T-cell (primary cell): ENCODE measurements at places on chromosomes 5 and 9. TPM values are rescaled to one million over a fixed set of nuclear protein-coding genes. Genes with fewer than 3 reads are reported as not detected.
A peak's percentile ranks its signal among the peaks of the same experiment; 100 is the strongest.

Gene PCDHGB4
- 0.19 TPM for total RNA-seq

DNA sequence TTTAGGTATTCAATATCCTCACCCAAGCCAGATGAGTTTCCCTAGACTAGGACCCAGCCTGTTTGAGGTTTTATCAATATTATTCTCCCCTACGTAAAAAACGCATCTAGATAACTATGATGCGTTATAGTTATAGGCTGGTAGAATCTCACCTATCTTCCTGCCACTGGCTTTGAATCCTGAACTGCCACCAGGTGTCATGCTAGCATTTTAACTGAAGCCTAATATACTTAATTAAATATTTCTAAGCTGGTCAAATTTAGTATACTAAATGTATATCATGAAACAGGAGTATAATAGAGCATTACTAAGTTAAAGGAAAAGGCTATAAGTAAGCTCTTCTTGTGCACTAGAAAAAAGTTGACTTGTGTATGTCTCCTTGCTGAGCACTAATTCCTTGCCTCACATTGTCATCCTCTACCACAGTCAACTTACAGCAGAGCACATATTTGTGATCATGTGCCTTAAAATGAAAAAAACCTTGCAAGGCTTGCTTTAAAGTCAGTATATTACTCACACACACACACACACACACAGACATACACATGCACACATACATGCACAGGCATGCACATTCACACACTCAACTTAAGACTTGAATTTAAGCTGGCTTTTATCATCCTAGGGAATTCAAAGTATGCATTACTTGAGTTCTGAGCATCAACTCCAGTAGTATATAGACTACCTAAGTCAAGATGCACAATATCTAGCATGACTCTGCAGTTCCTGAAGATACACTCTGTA, 303.4 kb downstream of the ADGRV1 start:
- no peak for DNase-seq

GRCh38 chr9:95515272-95516113, 1.3 kb downstream of the PTCH1 start:
- peak; percentile 25 for DNase-seq

DNA sequence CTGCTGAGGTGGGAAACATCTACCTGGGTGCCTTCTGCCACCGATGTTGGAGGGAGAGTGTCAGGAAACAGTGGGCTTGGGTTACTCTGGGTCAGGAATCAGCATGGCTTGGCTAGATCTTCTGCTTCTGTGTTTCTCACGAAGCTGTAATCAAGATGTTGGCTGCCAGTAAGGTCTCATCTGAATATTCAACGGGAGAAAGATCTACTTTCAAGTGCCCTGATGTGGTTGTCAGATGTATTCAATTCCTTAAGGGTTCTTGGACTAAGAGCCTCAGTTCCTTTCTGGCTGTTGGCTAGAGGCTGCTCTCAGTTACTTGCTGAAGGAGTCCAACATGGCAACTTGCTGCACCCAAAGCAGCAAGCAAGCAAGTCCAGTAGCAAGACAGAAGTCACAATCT, 41.9 kb upstream of the STOM start:
- no peak for DNase-seq

Gene SLC25A51
- 34.1 TPM for total RNA-seq

- DNase-seq = peak; percentile 38
Observed at GRCh38 chr9:134738869-134739659, 97.5 kb downstream of the COL5A1 start.

DNA sequence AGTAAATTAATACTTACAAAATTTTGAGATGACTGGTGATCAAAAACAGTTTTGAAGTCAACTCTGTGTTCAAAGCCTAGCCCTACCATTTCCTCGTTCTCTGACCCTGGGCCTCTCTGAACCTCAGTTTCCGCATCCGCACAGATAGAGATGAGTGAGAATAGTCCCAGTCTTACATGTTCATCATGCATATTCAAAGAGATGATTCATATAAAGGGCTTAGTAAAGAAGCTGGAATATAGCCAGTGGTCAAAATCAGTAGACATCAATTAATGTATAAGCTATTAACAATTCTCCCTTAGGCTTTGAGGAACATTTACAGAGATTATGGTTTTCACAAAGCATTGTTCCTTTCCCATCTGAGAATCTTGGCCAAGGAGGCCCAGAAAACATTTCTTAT, 250.6 kb downstream of the SPOCK1 start:
- DNase-seq = no peak

GRCh38 chr5:90962481-90962880, 403.9 kb downstream of the ADGRV1 start:
- DNase-seq = no peak

GRCh38 chr9:10208691-10209069, 404.1 kb downstream of the PTPRD start:
- no peak for DNase-seq

GRCh38 chr5:128965638-128966302, 482 bp downstream of the SLC27A6 start:
- no peak for DNase-seq

DNA sequence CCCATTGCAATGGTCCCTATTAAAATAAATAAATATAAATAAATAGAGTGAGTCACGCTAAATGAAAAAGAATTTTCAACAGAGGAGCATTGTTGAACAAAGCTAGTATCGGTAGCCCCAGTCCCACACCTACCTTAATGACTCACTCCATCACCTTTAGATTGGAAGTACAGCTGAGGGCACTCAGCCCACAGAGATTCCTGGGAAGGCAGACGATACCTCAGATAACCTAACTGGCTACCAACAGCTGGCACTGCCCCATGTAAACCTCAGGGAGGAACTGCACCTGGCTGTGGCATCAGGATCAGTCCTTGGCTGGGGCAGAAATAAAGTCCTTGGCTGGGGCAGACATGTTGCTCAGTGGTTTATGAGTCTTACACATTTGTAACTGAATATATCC, 49.3 kb downstream of the SPRY4 start:
- DNase-seq = no peak

- no peak for DNase-seq
Observed at GRCh38 chr9:94135222-94135621, 51.0 kb downstream of the PTPDC1 start.

- DNase-seq = no peak
Observed at GRCh38 chr5:117954331-117954730, 1034.0 kb downstream of the DTWD2 start.

- no peak for DNase-seq
Observed at GRCh38 chr9:28270156-28270555, 696.9 kb upstream of the C9orf72 start.

DNA sequence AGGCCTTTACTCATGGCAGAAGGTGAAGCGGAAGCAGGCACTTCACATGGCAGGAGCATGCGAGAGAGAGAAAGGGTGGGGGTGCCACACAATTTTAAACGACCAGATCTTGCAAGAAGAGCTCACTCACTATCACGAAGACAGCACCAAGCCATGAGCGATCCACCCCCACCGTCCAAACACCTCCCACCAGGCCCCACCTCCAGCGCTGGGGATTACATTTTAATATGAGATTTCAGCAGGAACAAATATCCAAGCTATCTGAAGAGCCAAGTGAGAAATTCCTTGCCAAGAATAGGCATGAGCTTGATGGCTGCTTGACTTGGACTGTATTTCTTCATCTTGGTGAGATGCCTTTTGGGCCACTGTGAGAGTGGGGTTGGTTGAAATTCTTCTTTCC, 88.0 kb downstream of the PDZD2 start:
- no peak for DNase-seq

- DNase-seq = no peak
Observed at GRCh38 chr5:68271124-68271523, 55.6 kb downstream of the PIK3R1 start.

Gene ATP10B
- not detected for total RNA-seq

- no peak for DNase-seq
Observed at GRCh38 chr9:129146441-129146941, 31.6 kb downstream of the IER5L start.

Gene TRIM36
- total RNA-seq = 0.35 TPM

DNA sequence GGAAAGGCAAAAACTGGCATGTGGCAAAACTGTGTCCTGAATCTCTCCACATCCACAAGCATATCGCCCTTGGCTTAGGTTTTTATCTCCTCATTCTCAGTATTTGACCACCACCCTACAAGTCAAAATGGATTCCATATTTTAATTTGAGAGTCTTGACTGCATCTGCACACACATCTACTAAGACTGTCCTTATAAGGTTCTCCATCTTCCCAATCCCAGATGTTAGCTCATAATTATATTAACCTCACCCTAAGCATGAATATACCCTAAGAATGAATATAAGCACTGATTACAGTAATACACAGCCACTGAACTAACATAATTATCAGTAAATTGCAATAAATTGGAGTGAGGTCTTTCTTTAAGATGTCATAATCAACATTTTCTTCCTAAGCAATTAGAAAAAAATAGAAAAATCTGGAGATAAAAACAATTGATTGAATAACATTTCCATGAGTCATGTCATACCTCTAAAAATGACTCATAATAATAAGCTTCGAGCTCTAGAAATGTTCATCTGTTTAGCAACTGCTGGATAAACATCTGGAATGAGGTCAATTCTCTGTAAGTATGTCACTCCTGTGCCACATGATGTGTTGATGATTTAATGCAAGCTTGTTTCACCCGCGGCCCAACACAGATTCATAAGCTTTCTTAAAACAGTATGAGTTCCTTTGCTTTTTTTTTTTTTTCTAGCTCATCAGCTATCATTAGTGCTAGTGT, 39.9 kb upstream of the PAM start:
- no peak for DNase-seq

DNA sequence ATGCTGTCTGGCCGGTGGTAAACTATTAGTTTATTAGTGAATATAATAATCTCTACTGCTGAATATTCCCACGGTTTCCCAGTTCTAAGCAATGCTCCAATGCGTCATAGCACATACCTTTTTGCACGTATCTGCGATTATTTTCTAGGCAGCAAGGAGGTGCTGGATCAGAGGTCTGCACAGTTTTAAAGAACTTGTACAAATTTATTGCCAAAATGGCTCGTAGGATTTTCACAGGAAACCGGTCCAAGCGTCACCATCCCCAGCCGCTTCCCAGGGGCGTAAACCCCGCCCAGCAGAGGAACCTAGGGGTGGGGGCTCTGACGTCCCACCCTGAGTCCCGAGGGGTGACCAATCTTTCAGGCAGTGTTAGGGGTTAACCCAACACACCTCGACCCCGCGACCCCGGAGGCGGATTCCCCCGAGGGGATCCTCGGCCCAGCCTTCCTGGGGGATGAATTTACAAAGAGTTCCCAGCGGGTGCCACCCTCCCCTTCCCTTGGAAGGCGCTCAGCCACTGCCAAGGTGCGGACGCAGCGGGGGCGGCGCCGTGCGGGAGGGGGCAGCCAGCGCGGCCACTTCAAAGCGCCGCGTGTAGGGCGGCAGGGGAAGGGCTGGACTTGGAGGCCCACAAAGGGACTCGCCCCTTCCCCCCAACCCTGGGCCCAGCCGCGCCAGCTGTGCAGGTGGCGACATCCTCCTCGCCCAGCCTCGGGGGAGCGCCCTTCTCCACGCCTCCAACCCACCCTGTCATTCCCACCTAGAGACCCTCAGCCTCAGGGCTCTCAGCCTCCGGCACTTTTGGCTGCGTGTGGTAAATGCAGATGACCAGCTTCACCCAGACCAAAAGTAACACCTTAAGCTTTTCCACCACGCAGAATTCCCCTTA, 43.5 kb upstream of the TCF7 start:
- DNase-seq = peak; percentile 16

Gene SLCO6A1
- total RNA-seq = not detected

DNA sequence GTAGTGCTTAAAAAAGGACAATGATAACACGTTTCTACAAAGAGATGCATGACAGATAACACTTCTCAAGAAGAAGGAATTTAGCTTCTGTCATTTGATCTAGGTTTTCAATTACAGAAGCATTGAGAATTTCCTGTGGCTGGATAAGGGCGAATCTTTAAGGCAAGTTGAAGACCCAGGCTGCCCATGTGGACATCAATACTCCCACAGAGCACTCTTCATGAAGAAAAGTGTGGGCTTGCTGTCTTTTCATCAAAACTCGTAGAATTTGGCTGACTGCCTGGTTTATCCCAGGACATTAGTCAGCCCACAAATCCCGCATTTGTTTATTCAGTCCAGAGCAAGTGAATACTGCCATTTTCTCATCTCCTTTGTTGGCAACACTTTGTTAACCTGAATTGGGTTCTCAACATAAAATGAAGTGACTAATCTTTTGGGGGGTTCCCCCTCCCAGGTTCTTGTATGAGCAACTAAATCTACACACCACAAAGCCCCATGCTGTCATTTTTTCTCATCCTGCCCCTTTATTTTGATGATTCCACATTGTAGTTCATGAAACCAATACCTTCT, 43.4 kb upstream of the CDKN2B start:
- DNase-seq = no peak

- DNase-seq = no peak
Observed at GRCh38 chr9:117160254-117160653, 254.6 kb downstream of the ASTN2 start.

DNA sequence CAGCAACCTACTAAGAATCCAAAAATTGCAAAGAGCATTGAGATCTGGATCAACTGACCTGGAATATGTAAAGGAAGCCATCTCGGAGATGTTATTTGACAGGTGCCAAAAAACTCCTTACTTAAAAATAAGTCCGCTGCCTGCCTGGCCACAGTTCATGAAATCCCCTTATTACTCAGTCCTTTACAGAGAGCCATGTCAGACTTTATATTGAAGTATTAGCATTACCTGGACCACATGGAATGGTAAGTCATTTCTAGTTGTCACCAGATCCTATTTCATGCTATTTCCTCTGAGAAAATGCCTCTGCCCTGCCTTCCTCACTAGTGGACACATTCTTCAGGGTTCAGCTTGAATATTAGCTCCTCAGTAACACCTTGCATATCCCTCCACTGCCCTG, 115.7 kb downstream of the DEPDC1B start:
- no peak for DNase-seq

Gene EDIL3
- total RNA-seq = not detected

DNA sequence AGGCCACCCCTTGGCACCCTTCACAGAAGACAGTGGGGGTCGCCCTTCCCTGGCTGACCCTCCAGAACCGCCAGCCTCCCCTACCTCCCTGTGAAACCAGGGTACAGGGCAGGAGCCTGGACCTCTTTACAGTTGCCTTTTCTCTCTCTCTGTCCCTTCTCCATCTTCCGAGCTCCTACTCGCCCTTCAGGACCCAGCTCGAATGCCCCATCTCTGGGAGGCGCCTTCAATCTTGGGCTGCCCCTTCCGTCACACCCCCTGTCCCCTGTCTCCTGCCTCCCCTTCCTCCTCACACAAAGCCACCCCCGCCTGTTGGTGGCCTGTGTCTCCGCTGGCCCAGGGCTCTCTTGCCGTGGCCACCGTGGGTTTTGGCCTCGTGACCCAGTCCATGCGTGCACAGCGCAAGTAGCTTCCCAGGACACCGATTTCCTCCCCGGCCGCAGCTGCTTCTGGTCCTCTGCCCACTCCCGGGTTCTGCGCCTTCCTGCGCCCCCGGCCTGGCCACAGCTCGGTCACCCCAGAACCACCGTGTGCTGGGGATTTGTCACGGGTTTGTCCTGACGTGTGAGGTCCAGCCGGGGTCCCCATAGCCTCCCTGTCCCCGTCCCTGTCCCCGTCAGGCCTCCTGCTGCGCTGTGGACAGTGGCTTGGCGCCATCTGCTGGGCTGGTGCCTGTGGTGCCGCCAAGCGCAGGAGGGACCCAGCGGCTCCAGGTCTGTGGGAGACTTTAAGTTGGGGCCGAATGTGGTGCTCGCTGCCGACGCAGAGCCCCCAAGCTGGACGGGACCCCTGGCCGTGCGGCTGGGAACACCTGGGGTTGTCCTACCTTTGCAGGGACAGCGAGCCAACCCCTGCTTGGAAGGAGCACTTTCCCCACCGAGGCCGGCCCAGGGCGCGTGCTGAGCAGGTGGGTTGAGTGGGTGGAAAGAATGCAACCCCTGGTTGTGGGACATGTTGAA, 4.0 kb upstream of the TMEM250 start:
- DNase-seq = peak; percentile 74

Gene PLPPR1
- total RNA-seq = not detected

Gene IL6ST
- 176 TPM for total RNA-seq

Gene KIF4B
- not detected for total RNA-seq

Gene GOLGA1
- 23.4 TPM for total RNA-seq
